ENCODE measurements at places on chromosomes 3 and 15.

DNA sequence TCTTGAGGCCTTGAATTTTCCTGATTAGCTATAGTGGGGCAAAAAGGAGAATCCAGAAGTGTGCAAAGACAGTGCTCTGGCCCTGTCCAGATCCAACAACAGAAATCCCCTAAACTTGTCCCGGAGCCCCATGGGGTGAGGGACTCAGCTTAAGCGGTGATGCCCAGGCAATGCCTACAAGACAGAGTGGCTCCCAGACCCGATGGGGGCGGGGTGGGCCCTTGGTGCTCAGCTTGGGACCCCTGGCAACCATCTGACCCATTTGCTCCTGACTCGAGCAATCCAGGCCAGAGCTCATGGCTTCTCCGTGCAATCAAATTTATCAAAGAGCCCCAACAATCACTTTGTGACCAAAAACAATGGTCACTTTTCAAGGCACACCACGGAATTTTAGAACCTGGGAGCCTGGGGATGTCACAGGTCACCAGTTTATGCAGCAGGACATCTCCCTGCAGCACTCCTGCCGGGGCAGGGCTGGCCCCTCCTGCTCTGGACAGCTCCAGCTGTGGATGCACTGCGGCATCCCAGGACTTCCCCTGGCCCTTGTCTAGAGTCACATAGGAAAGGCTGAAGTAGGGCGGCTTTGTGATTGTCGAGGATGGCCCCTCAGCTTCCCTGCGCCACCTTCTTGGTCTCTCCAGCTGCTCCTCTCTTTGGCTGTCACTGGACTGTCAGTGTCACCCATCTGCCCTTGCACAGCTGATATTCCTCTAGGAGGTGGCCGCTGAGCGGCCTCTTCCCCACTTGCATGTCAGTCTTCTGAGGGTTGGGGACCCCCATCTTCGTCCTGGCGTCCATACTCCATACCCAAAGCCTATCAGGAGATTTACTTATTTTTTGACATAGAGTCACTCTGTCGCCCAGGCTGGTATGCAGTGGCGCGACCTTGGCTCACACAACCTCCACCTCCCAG, 28.4 kb downstream of the RGMA start:
- DNase-seq, result no peak

DNA sequence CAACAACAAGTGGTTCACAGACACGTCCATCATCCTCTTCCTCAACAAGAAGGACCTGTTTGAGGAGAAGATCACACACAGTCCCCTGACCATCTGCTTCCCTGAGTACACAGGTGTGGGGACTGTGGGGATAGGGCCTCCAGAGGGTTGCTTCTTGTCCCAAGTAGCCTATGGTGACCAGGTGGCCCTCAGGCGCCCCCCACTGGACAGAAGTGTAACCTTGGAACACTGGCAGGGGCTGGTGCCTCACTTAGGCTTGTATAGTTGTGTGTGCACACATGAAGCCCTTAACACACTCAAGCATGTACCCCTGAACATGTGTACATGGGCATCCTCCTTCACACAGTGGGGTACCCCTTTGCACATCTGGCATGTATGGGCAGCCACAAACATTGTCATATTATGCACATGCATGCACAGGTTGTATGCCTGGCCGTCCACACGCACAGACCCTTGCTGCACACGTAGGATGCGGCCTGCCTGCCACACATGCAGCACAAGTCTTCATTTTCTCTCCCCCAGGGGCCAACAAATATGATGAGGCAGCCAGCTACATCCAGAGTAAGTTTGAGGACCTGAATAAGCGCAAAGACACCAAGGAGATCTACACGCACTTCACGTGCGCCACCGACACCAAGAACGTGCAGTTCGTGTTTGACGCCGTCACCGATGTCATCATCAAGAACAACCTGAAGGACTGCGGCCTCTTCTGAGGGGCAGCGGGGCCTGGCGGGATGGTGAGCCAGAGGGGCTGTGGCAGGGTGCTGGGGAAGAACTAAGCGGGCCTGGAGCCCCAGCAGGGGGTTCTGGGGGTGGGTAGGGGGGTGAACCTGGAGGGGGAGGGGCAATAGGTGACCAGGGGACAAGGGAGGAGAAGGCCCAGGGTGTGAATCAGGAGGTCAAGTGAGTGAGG, 11.7 kb upstream of the SEMA3B start:
- peak; percentile 51 for DNase-seq

- peak; percentile 62 for DNase-seq
These were observed 884 bp upstream of the GLYCTK start for GRCh38 chr3:52286777-52287110.

GRCh38 chr3:126540951-126541627, 17.1 kb downstream of the CHST13 start:
- no peak for DNase-seq

DNA sequence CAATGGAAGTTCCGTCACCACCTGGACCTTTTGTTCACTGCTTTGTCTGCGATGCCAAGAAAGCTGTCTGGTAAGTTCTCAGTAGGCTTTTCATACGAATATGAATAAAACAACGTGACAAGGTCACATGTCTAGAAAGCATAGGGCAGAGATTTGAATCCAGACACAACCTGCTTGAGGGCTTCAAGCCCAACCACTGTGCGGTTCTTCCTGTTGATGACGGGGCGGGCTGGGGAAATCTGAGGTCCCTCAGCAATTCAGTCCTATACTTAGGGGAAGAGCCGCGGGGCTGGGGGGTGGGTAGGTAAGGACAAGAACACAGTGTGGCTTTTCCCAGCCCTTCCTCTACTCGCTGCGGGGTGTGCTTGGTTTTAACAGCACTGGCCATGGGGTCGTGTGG, 32.4 kb upstream of the SMAD3 start:
- no peak for DNase-seq

GRCh38 chr3:72127844-72128243, 342.9 kb upstream of the PROK2 start:
- peak; percentile 64 for DNase-seq

GRCh38 chr3:131224886-131225550, 156.6 kb upstream of the NUDT16 start:
- DNase-seq, result no peak

DNA sequence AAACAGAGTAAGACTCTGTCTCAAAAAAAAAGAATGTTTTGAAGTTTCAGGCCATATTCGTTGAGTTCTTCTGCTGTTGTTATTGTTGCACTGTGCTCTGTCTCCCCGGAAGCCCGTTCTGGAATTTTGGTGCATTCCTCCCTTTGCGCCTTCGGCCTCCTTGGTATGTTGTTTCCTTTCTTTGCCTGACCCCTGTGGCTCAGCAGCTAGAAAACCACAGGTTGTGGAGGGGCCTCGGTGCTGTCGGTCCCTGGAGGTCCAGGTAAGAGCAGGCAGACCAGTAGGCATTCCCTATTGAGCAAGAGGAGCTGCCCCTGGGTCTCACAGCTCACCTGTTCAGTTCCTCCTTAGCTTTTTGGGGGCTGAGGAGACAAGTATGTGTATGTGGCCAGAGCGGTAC, 51.0 kb upstream of the DLG1 start:
- DNase-seq, result no peak

All from fibroblast of pulmonary artery (primary cell).